Upper lobe of left lung (tissue), 6 donors: ENCODE measurements at places on chromosomes 5 and 9. TPM values are rescaled to one million over a fixed set of nuclear protein-coding genes. Genes with fewer than 3 reads are reported as not detected.

Gene SHISAL2B
- total RNA-seq = not detected

Gene NSMF
- total RNA-seq = 26.2 TPM

Gene TEX48
- total RNA-seq = not detected

Gene LYRM7
- 5.8 TPM for total RNA-seq

Gene MAPKAP1
- 67.6 TPM for total RNA-seq

Gene ZNF454
- total RNA-seq = 0.83 TPM

- DNase-seq = no peak
These were observed 109.0 kb downstream of the DPYSL3 start for GRCh38 chr5:147400881-147401280.

DNA sequence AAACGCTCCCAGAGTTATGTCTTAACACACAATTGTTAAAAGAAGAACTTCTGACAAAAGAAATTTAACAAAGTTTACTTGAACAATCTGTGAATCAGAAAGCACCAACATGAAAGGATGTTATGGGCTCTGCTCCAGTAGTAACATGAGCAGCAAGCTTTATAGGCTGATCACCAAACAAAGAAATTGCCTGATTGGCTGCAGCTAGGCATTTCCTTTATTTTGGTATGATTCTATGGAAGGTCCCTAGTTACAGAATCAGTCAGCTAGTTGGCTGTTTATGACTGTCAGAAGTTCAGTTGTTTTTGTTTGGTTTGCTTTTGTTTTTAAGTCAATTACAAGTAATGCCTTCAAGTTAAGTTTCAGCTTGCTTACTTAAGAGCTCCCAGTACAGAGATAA, 102.4 kb upstream of the SMC2 start:
- no peak for DNase-seq

- DNase-seq = no peak
These were observed 14.8 kb upstream of the FAM174A start for GRCh38 chr5:100520348-100520747.

GRCh38 chr5:144638787-144639186, 468.1 kb downstream of the KCTD16 start:
- DNase-seq = no peak

GRCh38 chr9:5326187-5326586, 13.5 kb downstream of the RLN1 start:
- no peak for DNase-seq

GRCh38 chr5:68426586-68426985, 211.0 kb downstream of the PIK3R1 start:
- no peak for DNase-seq

- no peak for DNase-seq
These were observed 41.1 kb upstream of the KLF4 start for GRCh38 chr9:107530679-107531078.

DNA sequence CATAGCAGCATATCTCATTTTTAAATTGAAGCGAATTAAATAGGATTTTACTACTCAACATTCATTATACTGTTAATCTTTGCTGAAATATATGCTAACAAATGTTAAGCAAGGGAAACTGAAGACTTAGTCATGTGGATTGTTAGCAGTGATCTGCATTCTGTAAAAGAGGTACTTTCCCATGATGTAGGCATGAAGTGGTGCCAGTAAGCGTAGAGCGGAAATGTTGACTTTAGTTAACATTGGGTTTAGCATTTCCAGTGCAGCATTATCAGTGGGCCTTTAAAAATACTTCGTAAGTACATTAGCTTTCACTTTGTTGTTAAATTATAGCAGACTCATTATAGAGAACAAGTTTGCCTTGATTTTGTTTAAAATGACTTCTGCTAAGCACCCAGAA, 130.3 kb downstream of the CDC42SE2 start:
- no peak for DNase-seq

DNA sequence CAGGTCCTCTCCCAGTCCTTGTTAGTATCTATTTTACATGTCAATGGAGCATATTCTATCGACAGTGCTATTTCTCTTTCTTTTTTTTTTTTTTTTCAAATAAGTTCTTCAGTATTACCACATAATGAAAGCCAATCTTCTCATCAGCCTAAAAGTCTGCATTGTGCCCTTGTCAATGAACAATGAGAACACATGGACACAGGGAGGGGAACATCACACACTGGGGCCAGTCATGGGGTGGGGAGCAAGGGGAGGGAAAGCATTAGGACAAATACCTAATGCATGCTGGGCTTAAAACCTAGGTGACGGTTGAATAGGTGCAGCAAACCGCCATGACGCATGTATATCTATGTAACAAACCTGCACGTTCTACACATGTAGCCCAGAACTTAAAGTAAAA, 47.7 kb upstream of the TEX48 start:
- no peak for DNase-seq

DNA sequence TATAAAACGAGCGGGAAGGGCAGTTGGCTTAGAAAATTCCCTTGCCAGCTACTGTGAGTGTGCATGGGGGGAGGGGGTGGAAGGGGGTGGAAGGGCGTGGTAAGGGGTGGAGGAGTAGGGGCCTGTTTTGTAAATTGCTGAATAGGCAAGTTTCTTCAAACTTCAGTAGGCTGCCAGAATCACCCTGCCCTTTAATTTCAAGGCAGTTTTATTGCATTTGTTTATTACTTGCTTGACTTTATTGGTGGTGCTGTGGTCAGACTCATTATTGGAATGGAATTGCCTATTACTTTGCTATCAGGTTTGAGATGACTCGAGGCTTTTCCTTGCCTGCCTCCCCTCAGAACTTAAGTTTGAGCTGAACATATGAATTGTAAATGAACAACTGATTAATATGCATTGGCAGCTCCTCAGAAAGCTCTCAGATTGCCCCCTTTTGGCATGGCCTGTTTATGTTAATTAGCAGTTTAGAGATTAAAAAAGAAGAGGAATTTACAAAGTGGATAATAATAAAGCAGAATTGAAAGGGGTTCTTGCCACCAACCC, 76.0 kb downstream of the SEMA6A start:
- no peak for DNase-seq

GRCh38 chr9:94821098-94821887, 94.8 kb downstream of the AOPEP start:
- no peak for DNase-seq

GRCh38 chr5:147939431-147940114, 33.2 kb upstream of the C5orf46 start:
- peak; percentile 72 for DNase-seq
